Activated T-helper 1 cell treated with anti-CD3 and anti-CD28 coated beads, Interleukin-12 subunit alpha, Interleukin-12 subunit beta, Interleukin-2, Interleukin-4 antibody, amounts not matched to agents 30 ng/mL and 10 ng/mL and 1 ng/mL, durations not matched to agents 14 hours and 24 hours and 36 hours (primary cell): ENCODE measurements at places on chromosomes 1 and 21.

GRCh38 chr1:59738152-59738551 is 76.6 kb upstream of the HOOK1 start:
- DNase-seq = no peak
- H3K4me1 ChIP-seq = no peaks in the 10 kb centered on the region
- H3K27me3 ChIP-seq = no peaks in the 10 kb centered on the region
- no peak overlapping the region for H3K4me3 ChIP-seq

GRCh38 chr1:192485692-192486436 is 89.7 kb upstream of the RGS1 start:
- H3K27ac ChIP-seq = no peak overlapping the region
- H3K4me1 ChIP-seq = no peaks in the 10 kb centered on the region
- no peak for DNase-seq
- H3K27me3 ChIP-seq = peaks cover 2% of the 10 kb centered on the region

DNA sequence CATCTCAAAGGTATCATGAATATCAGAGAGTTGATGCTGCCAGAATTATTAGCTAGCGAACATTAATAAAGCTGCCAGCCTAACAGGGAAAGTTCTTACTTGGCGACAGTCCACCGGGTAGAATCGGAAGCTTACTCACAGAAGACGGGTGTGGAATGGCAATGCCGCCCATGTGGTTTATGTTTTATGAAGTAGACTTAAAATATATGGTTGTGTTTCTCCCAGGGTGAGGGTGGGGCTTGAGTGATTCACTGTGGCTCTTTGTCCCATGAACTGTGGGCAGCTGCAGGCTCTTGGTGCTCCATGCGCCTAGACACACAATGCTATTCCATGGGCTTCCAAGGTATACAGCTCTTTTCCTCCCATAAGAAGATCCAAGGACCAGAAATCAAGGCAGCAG is 162.7 kb downstream of the PIGK start:
- DNase-seq = no peak
- H3K27me3 ChIP-seq = no peaks in the 10 kb centered on the region
- H3K36me3 ChIP-seq = no peaks in the 10 kb centered on the region
- no peak overlapping the region for H3K27ac ChIP-seq

DNA sequence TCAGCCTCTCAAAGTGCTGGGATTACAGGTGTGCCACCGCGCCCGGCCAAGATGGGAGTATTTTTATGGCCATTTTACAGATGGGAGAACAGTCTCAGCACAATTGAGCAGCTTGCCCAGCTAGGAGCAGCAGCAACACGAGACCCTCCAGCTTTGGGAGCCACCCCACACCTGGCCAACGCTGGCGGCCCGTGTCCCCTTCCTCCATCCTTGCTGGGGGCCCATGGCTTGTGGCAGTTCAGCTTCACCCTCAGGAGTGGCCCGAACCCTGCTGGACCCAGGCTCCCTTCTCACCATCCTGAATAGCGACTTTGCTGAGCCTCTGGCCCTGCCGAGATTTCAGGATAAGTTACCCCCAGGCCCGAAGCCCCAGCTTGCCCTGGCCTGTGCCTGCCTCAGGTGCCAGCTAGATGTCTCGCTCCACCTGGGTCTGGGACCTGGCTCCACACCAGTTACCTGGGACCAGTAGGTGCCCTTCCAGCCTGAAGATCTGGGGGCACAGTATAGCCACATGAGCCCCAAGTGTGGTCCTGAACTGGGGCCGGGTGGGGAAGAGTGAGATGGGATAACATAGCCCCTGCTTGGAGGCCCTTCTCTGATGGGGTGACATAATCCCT is 19.2 kb downstream of the SLC66A1 start:
- H3K4me1 ChIP-seq = peaks cover 3% of the 10 kb centered on the region
- H3K27ac ChIP-seq = no peak overlapping the region
- no peak overlapping the region for H3K4me3 ChIP-seq

DNA sequence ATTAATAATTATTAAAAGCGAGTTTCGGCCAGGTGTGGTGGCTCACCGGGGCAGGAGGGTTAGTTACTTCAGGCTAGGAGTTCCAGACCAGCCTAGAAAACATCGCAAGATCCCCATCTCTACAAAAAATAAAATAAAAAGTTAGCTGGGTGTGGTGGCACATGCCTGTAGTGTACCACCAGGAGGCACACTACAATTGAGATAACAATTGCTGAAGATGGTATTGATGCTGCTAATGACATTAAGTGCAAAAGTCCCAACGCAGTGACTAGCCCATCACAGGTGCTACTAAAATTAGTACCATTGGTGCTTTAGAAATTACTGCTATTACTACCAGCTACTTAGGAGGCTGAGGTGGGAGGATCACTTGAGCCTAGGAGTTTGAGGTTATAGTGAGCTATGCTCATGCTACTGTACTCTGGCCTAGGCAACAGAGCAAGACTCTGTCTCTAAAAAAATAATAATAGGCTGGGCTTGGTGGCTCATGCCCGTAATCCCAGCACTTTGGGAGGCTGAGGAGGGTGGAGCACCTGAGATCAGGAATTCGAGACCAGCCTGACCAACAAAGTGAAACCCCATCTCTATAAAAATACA is 156.6 kb downstream of the GREM2 start:
- no peak overlapping the region for H3K4me3 ChIP-seq
- no peaks in the 10 kb centered on the region for H3K36me3 ChIP-seq
- H3K4me1 ChIP-seq = no peaks in the 10 kb centered on the region
- no peak for DNase-seq
- H3K27me3 ChIP-seq = no peaks in the 10 kb centered on the region

DNA sequence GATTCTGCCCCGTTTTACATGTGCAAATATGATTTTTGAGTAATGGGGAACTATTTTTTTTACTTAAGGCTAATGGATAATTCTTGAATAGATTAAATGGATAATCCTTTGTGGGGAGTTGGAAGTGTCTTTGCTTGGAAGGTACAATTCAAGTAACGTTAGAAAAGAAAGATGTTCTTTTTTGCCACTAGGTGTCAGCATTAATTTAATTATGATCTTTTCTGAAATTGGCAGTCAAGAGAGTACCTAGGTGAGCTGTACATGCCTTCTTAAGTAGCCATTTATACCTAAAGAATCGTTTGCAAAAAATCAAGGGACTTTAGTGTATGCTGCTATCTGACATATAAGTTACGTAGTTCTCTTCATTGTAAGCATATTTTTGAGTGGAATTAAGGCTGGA is 2.2 kb downstream of the FBXO28 start:
- H3K27me3 ChIP-seq = peaks cover 5% of the 10 kb centered on the region
- peaks cover 37% of the 10 kb centered on the region for H3K4me1 ChIP-seq
- H3K27ac ChIP-seq = peak overlapping the region; percentile 43
- DNase-seq = no peak

DNA sequence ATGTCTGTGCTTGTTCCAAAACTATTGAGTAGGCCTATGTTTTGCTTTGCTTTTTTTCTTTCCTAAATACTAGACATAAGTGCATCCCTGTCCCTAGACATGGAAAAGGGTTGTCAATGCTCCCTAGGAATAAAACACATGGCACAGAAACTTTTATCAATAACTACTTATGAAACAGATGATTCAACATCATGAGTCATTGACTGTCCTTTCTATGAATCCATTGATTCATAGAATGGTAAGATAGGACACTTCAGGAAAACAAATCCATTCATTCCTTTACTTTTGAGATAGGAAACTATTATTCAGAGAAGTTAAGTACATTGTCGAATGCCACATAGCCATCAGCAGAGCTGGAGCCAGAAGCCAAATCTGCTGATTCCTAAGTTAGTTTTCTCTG is 147.5 kb downstream of the TSEN15 start:
- H3K27ac ChIP-seq = no peak overlapping the region
- DNase-seq = no peak
- no peak overlapping the region for H3K4me3 ChIP-seq
- peaks cover 6% of the 10 kb centered on the region for H3K4me1 ChIP-seq
- H3K36me3 ChIP-seq = no peaks in the 10 kb centered on the region
- peaks cover 20% of the 10 kb centered on the region for H3K27me3 ChIP-seq

DNA sequence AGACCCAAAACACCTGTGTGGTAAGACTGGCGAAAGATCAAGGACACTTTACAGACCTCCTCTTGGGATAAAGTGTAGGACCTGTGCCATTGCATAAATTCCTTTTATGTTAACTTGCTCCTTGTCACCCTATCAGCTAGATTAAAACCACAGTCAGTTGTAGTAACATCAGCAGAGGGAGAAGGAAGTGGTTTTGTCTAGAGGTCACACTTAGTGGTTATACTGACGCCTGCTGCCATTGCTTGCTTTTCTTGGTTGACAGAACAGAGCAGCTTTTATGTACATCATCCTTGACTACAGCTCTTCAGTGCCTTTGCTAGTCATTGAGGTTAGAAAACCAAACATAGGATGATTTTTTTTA is 101.4 kb downstream of the PBX1 start:
- H3K27ac ChIP-seq = no peak overlapping the region
- H3K4me1 ChIP-seq = peaks cover 4% of the 10 kb centered on the region
- DNase-seq = peak; percentile 2
- no peaks in the 10 kb centered on the region for H3K27me3 ChIP-seq
- no peak overlapping the region for H3K4me3 ChIP-seq

- no peaks in the 10 kb centered on the region for H3K36me3 ChIP-seq
- H3K27ac ChIP-seq = no peak overlapping the region
- DNase-seq = no peak
- H3K27me3 ChIP-seq = peaks cover 32% of the 10 kb centered on the region
Measured at GRCh38 chr1:46456411-46456963, 33.1 kb upstream of the DMBX1 start.

DNA sequence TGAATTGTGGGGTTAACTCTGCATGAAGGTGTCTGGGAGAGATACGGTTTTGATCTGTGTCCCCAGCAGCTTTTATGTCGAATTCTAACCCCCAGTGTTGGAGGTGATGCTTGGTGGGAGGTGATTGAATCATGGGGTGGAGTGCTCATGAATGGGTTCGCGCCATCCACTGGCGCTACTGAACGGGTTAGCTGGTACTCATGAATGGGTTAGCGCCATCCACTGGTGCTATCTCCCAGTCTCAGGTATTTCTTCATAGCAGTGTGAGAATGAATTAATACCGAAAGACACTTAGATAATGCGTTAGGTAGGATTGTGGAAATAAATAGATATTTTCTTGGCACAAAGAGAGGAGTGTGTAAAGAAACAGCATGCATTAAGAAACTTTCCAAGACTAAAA is 32.9 kb upstream of the CLDN8 start:
- no peak for DNase-seq
- H3K36me3 ChIP-seq = no peaks in the 10 kb centered on the region
- no peak overlapping the region for H3K4me3 ChIP-seq
- H3K27me3 ChIP-seq = no peaks in the 10 kb centered on the region
- no peaks in the 10 kb centered on the region for H3K4me1 ChIP-seq

GRCh38 chr1:53592521-53592982 is 133.4 kb downstream of the DMRTB1 start:
- H3K4me1 ChIP-seq = no peaks in the 10 kb centered on the region
- no peak overlapping the region for H3K4me3 ChIP-seq
- no peaks in the 10 kb centered on the region for H3K36me3 ChIP-seq
- H3K27me3 ChIP-seq = peaks cover 5% of the 10 kb centered on the region
- no peak for DNase-seq

DNA sequence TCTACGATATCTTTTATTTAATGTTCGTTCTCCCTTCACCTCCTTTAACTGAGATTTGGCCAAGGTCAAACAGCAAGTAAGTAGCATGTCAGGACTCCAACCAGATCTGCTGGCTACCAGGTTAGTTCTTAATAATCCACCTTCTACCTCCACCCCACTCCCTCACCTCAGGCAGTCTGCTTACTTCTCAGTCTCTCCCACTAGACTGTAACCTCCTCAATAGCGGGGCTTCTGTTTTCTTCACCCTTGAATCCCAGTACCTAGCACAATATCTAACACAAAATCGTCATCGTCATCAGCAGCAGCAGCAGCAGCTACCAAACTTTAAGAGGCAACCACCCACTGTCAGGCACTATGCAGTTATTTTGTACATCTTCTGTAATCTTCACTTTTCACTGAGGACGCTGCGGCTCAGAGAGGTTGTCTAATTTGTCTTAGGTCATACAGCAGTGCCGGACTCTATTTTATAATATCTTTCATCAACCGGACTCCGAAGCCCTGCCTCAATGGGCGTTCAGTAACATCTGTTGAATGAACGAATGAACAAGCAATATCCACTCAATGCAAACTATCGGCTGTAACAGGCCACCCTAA is 859 bp upstream of the MAGI3 start:
- H3K27ac ChIP-seq = peak overlapping the region; percentile 6
- peak overlapping the region; percentile 88 for H3K4me3 ChIP-seq
- no peak for DNase-seq
- H3K27me3 ChIP-seq = peaks cover 30% of the 10 kb centered on the region
- no peaks in the 10 kb centered on the region for H3K36me3 ChIP-seq

- no peak for DNase-seq
- H3K27me3 ChIP-seq = no peaks in the 10 kb centered on the region
- H3K4me3 ChIP-seq = no peak overlapping the region
Measured at GRCh38 chr1:32309960-32310359, 18.1 kb downstream of the HDAC1 start.

GRCh38 chr1:1023700-1024099 is 3.8 kb downstream of the AGRN start:
- H3K36me3 ChIP-seq = no peaks in the 10 kb centered on the region
- H3K4me3 ChIP-seq = no peak overlapping the region
- H3K27ac ChIP-seq = no peak overlapping the region
- H3K27me3 ChIP-seq = peaks cover 3% of the 10 kb centered on the region

- H3K27ac ChIP-seq = no peak overlapping the region
- no peak for DNase-seq
- H3K4me1 ChIP-seq = peaks cover 11% of the 10 kb centered on the region
- H3K36me3 ChIP-seq = no peaks in the 10 kb centered on the region
Measured at GRCh38 chr1:172778456-172779455, 119.9 kb downstream of the FASLG start.

DNA sequence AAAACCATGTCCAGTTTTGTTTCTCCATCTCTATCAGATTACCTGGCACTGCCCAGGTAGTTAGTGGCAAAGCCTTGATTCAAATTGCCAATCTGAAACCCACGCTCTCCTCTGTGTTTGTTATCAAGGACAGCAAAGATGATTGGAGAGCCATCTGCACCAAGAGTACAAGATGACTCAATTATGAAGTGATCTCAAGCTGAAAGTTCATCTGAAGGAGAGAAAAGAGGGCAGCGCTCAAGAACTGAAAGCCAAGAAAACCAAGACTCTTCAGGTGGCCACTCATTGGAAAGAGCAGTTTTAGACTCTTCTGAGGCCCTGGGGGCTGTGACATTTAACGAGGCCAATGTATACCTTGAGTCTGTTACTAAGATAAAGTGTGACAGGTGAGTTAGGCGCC is 13.8 kb downstream of the RXRG start:
- no peaks in the 10 kb centered on the region for H3K36me3 ChIP-seq
- H3K27me3 ChIP-seq = peaks cover 4% of the 10 kb centered on the region
- no peak for DNase-seq
- no peak overlapping the region for H3K27ac ChIP-seq
- H3K4me1 ChIP-seq = peaks cover 11% of the 10 kb centered on the region
- H3K4me3 ChIP-seq = no peak overlapping the region

- no peak overlapping the region for H3K27ac ChIP-seq
- H3K36me3 ChIP-seq = peaks cover 16% of the 10 kb centered on the region
- H3K4me3 ChIP-seq = no peak overlapping the region
- DNase-seq = no peak
Measured at GRCh38 chr1:231397886-231398671, 24.0 kb downstream of the EGLN1 start.

GRCh38 chr1:232986527-232986922 is 36.1 kb downstream of the NTPCR start:
- H3K27ac ChIP-seq = no peak overlapping the region
- DNase-seq = no peak
- no peaks in the 10 kb centered on the region for H3K4me1 ChIP-seq
- H3K27me3 ChIP-seq = no peaks in the 10 kb centered on the region
